ENCODE measurements at places on chromosomes 3 and 15.

DNA sequence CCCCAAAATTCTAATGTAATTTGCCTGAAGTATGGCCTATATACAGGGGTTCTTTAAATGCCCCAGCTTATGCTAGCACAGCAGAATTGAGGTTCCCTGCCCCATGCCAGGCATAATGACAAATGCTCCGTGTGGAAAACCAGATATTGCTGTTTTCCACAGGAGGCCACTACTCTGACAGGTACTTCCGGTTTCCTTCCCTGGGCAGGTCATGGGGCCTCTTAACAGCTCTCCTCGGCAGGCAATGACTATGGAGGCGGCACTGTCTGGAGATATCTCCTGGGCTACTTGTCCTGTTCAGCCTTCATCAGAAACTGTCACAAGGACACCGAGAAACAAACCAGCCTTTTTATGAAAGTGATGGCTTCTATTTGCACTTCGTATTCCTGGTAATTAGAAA lies 54.8 kb downstream of the SLC7A14 start:
- DNase-seq = no peak

DNA sequence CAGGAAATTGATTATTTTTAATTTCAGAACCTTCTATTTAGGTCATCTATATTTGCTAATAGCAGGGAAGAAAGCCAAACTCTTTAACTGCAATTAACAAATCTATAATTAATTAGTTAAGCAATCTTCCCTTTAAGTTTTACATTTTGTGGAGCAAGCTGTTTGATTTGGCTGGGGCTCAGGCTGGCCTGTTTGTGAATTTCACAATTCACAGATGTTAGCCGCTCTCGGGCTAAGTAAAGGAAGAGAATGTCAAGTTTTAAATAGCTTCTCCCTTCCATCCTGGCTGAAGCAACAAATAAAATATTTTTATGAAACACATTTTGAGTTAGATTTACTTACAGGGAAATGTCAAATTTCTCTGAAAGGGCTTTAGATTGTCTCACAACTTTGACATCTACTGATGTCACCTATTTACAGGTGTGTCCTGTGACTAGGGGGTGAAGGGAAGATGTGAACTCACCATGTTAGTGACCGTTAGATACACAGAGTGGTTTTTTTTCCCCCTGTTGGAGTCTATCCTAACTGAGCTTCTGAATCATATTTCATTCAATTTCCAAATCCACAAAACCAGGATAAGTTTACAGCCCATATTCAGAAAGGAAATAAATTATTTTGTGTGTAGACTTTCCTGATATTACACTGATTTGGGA lies 1.3 kb upstream of the TP63 start:
- DNase-seq = no peak

DNA sequence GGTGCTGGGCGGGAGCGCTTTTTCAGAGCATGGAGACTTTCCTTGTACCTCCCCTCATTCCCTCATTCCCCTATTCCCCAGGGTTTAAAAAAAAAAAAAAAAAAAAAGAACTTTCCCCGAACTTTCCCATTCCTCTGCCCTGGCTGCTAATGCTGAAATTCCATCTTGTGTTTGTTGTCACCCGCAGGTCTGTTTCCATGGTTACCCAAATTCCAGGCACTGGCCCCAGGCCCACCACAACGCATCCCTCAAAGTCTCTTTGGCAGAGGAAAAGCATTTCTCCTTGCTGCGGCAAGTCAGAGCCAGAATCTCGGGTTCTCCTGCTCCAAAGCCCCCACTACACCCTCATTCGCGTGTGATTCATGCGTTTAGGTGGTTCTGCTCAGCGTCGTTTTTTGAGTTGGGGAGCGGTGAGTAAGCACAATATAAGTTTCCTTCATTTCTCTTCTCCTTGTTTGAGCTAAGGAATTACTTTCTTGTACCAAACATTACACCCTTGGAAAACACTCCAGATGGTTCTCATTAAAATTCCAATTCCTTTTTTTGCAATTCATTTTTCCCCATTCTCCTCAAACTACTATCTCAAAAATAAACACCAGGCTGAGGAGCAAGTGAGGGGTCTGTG lies 21.6 kb downstream of the ANAPC13 start:
- no peak for DNase-seq

- no peak for DNase-seq
Measured at GRCh38 chr15:77985931-77986480, 91.5 kb downstream of the TBC1D2B start.

GRCh38 chr15:63683343-63683951 lies 86.3 kb downstream of the FBXL22 start:
- no peak for DNase-seq

DNA sequence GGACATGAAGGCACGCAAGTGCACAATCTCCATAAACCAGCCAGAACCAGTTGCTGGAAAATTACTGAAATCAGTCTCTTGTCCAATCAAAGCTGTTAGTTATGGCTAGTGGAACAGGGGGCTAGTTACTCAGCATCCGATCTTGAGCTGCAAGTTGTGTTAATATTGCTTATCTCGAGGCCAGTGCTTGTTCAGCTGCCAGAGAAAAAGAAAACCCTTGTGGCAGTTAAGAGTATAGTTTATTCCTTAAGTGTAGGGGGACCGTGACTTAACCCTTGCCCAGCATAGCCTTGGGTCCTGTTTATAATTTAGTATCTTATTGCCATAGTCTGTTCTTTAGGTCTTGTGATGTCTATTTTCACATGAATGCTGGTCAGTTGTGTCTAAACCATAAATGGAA lies 268.5 kb downstream of the CD47 start:
- no peak for DNase-seq

DNA sequence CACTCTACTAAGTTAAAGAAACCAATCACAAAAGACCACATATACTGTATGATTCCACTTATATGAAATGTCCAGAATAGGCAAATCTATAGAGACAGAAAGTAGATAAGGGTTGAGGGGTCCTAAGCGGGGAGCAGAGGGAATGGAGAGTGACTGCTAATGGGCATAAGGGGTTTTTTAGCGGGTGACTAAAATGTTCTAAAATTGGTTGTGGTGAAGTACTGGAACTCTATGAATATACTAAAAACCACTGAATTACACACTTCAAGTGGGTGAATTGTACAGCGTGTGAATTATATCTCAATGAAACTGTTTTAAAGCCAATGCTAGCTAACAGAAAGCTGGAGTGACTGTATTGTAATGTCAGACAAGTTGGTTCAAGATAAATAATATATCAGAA lies 33.3 kb downstream of the KPNA1 start:
- DNase-seq = no peak

DNA sequence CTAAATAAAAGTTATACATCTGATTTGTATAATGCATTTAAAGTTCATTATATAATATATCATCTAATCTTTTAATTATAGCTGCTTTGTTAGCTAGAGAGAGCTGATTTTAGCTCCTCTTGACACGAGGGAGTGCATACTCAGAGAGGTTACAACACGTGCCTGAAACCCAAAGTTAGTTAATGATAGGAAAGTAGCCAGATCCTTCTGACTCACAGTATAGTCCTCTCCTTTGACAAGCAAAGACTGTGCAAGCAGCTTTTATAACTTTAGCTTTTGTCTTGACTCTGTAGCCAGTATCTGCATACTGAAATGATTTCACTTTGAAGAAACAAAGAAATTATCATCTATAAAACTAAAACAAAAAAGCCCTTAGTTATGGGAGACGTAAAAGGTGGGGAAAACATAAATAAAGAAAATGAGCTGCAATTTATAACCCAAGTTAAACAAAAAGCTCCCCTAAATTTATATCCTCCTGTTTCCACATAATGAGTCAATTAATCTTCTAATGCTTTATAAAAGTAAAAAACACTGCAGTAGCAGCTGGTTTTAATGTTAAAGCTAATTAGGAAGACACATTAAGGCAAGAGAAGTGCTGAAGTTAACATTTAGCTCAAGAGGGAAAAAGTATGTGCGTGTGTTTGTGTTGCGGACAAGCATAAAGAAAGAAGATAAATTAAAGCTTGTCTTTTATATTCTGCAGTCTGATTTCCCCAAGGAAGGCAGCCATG lies 13.1 kb downstream of the GABRR3 start:
- no peak for DNase-seq

DNA sequence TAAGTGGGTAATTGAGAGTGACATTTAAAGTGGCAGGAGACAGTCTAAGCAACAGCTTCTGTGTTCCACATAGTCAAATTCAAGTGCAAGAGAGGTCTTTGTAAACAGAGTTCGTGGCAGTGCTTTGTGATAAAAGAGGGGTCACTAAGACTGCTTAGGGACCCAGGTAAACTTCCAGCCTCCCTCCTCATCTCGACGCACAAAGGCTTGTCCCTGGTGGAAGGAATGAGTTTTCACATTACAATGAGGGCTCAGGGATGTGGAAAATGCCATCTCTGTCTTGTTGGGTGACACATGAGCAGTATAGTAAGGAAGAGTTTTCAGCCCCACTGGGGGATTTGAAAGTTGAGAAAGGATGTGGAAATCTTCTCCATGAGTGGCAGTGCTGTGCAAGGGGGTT lies 7.3 kb downstream of the GMNC start:
- DNase-seq = no peak

DNA sequence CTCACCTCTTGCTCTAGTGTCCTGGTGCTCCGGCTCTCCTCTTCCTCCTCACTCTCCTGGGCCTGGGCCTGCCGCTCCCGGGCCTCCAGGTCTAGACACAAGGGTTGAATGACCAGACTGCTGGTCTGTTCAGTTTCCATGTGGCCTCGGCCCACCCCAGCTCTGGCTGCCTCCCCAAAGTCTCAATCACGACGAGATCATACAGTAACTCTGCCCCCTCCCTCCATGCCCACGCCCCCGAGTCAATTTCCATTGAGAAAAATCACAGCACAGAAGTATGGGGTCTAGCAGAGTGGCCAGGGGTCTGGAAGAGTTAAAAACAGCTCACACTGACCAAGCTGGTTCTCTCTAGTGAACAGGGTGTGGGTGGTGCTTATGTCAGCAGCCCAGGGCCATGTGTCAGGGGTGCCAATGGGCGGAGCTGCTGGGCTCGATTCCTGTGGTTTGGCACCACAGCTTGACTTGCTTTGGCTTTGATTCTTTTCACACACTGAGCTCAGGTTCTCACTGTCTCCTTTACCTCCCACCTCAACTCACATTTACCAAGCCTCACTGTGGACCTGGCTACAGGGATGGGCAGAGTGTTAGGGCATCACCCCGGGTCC lies 6.9 kb downstream of the C15orf62 start:
- no peak for DNase-seq

GRCh38 chr15:57223345-57223744 lies 153.0 kb upstream of the CGNL1 start:
- DNase-seq = no peak

DNA sequence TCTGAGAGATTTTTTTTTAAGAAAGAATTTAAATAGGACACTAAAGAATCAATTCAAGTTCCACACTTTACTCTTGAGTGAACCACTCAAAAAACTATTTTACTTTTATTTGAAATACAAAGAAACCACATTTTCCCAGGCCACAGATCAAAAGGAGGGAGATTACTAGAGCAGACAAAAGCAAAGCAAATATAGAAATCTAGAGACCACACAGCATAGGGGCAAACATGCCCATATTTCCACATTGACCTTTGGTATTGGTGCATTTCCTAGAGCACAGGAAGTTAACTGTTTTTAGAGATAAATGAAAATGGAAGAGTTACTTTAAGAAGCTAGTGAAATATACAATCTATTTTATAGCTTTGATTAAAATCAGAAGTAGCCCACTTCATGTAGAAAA lies 27.5 kb upstream of the ZCWPW2 start:
- DNase-seq = no peak

DNA sequence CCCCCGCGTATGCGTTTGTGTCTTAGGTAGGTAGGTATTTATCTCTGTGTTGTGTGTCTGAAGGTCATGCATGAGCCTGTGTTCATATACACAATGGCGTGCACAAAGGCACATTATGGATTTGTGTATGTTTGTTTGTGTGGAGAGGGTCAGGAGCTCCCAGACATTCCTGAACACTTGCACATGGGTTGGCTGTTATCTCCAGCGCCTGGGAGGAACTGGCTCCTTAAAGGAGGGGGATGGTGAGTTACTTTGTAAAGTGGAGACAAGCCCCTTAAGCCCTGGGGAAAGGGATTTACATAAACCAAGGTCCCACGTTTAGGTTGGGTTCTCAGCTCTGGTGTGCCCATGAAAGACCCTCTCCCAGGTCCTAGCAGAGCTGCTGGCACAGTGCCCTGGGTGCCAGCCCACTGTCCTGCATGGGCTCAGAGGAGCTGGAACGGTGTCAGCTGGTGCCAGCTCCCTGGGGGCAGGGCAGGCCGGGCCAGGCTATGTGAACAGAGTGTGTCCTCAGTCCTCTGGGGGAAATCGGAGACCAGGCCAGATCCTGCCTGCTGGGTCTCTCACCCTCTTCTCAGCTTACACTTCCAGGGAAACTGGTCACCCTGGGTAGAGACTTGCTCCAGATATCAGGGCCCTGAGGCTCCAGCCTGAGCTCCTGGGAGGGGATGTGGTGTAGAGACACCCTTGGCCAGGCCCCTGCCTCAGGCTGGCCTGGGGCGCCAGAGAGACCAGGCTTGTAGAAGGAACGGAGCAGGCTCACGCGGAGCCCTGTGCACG lies 25.1 kb downstream of the SNX33 start:
- DNase-seq = no peak

DNA sequence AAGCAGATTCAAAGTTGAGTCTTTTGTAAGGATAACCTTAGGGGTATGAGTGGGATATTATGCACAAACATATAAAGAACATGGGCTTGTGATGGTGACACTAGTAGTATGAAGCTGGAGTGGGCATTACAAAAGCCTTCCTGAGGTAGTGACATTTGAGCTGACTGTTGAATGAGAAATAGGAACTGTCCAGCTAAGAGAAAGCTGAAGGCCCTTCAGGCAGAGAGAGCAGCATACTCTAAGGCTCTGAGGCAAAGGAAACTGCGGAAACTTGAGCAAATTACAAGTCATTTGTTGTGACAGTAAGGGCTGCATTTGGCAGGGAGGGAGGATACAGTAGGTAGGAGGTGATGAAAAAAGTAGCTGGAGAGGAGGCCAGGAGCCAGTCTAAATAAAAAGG lies 190.7 kb upstream of the CD96 start:
- no peak for DNase-seq

- DNase-seq = no peak
Measured at GRCh38 chr15:72155003-72155621, 36.9 kb downstream of the SENP8 start.

DNA sequence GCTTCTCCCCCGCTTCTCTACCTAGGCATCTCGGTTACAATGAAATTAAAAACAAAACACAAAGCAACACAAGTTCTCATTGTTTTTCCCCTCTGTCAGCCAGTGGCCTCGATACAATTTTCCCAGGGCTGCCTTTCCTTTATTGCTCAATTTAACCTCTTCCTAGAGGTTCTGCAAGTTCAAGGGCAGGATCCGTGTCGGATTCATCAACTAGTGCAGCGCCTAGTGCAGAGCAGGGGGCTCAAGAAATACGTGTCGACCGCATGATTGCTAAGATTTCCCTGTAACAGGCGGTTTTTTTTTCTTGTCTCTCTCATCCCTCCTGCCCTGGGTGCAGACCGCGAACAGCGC lies 1.4 kb upstream of the BHLHE40 start:
- no peak for DNase-seq

GRCh38 chr3:15657016-15657415 lies 55.5 kb downstream of the BTD start:
- DNase-seq = no peak

- DNase-seq = peak; percentile 13
Measured at GRCh38 chr15:40282869-40283614, at the start of gene ANKRD63. Gene ANKRD63, minus strand, starts transcription at chr15:40283064. Its CDS starts 478 bp downstream, at chr15:40282586.
